ENCODE measurements at places on chromosomes 5 and 9.
A peak's percentile ranks its signal among the peaks of the same experiment; 100 is the strongest.

DNA sequence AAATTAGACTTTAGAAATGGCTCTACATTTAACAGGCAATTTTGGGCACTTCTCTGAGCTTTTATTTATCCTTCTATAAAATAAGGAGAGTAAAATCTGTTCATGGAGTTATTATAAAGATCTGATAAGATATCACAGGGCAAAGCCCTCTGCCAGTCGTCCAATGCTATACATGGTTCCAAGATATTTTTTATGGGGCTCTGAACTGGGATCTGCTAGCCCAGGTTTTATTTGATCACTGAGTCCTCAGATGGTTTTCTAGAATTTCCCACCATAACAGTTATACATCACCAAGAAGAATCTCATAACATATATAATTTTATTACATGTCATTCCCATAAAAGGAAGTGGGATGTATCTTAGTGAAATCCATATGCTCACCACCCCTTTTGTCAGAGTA lies 23.2 kb upstream of the IQGAP2 start:
- DNase-seq = no peak

GRCh38 chr5:19496056-19496455 lies 491.9 kb downstream of the CDH18 start:
- DNase-seq = no peak

DNA sequence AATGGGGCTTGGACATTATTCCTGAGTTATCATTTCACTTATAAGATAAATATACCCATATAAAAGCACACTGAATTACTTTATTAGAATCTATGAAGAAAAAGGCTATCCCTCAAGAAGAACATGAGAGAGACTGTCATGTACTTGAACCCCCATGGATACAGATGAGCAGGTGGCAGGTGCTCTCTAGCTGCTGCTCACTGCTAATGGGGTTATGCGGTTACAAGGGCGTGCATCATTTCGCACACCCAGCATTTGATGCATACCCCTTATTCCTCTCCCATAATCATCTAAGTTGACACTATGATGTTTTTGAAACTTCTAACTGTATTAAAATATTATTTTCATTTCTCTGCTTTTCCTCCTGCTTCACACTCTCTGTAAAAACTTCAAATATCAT lies 16.4 kb downstream of the ITK start:
- DNase-seq = no peak

- DNase-seq = no peak
Observed at GRCh38 chr9:137788561-137789294, 88.9 kb upstream of the CACNA1B start.

DNA sequence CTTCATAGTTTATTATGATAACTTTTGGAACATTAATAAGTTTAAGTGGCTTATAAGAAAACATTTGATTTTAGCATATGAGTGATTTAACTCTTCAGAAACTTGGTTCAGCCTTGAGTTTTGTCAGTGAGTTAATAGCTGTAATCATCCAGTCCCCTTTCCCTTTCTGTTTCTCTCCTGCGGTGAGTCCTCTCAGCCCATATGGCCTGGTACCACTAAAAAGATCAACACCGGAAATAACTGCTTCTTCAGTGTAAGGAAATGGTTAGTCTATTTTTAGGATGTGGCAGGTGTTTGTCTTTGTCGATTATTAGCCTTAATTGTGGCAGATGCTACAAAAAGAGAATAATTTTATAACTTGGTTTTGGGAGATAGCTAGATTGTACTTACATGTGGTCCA lies 120.2 kb upstream of the GRHPR start:
- DNase-seq = no peak

GRCh38 chr9:5843794-5844471 lies 11.0 kb upstream of the ERMP1 start:
- DNase-seq = peak; percentile 29

GRCh38 chr5:52998552-52999313 lies 9.6 kb downstream of the ITGA2 start:
- DNase-seq = no peak

DNA sequence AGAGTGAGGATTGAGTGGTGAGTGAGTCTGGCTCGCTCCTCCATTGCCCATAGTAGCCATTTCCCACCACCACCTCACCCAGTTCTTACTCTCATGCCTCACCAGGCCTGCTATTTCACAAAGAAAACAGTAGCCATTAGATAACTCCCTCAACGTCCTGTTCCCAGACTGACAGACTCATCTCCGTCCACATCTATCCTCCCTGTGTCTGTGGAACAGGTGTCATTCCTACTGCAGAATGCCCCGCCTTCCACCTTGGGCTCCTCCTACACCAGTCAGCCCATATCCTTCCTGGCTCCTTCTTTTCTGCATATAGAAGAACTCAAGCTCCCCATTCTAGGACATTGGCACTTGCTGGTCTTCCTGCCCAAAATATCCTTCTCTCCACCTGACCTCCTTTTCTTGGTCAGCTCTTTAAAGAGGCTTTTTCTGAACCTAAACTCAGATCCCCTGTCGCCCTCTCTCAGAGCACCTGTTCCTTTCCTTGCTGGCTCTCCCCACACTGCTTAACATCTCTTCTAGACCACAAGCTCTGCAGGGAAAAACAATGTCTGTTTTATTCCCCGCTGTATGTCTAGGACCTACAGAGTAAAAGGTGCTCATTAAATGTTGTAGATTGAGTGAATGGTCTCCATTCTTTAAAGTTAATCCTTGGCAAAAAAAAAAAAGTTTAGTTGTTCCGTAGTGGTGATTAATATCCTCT lies 3.2 kb downstream of the TNFAIP8 start:
- no peak for DNase-seq

DNA sequence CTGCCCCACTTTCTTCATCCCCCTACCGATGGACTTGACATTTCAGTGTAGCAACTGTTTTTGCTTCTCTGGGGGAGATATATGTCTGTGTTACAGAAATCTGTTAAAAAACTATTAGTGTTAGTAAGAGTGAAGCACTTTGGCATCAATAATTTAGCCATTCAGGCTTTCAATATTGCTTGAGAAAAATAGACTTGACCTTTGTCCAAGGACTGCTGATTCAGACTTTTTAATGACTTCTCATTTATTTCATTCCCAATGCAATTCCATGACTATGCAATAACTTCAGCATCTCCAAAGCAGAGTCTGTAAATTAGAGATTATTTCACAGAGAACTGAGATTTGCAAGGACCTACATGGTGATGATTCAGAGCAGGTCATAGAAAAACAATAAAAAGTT lies 104.1 kb upstream of the SPEF2 start:
- no peak for DNase-seq

GRCh38 chr9:99294850-99295461 lies 72.9 kb downstream of the SEC61B start:
- no peak for DNase-seq

Data from glomerular endothelial cell (primary cell).